Occipital lobe (tissue), 3 donors: ENCODE measurements at places on chromosomes 6 and 20.

DNA sequence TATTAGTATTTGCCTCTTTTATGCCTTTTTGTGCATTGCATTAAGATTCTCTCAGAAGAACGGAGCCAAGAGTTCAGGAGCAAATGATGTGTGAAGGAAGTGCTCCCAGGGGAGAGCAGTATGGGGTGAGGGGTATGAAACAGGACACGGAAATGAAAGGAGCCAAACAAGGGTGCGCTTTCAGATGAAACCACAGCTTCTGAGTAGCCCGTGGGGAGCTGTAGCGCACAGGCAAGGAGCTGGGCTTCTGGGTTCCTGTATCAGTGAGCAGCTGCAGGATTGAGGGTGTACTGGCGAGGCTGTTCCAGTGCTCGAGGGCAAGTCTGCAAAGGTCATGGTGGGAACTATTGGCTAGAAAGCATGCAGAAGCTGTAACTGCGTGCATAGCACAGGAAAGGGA, 25.4 kb downstream of the ANKEF1 start:
- no peak for DNase-seq

DNA sequence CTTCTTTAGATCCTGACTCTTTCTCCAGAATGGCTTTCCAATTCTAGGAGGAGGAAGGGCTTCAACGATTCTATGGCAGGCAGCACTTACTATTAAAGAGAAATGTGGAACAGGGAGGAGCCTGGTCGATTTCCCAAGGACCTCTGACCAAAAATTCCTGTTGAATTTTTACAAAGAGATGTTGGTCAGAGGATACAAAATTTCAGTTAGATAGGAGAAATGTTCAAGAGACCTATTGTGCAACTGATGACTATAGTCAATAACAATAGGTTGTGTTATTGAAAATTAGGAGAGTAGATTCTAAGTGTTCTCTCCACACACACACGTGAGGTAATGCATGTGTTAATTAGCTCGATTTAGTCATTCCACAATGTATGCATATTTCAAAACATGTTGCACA, 130.1 kb upstream of the TNFAIP3 start:
- no peak for DNase-seq

DNA sequence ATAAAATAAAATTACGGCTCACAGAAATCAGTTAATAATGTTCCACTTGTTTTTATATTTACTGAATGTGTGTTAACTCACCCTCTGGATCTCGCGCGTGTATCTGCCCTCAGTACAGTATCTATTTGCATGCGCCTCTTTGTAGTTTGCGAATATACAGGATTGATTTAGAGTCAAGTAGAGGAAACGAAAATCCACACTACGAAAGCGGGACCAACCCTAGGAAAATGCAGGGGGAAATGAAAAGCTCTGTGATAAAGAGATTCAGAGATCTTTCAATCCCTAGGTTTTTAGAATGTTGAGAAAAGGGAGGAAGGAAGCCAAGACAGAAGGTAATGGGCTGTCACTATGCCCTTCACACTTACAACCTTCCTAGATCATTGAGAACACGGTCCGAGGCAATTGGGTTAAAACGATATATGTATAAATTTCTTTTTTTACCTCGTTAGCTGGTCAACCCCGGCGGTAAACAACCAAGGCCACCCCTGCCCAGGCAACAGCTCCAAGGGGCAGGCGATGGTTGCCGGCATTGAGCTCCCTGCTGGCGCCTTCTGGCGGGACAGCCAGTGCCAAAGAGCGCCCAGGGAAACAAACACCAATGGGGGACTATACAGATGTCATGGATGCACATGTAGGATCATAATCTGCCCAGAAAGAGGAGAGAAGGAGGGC, 792 bp upstream of the FUT9 start:
- peak; percentile 79 for DNase-seq

DNA sequence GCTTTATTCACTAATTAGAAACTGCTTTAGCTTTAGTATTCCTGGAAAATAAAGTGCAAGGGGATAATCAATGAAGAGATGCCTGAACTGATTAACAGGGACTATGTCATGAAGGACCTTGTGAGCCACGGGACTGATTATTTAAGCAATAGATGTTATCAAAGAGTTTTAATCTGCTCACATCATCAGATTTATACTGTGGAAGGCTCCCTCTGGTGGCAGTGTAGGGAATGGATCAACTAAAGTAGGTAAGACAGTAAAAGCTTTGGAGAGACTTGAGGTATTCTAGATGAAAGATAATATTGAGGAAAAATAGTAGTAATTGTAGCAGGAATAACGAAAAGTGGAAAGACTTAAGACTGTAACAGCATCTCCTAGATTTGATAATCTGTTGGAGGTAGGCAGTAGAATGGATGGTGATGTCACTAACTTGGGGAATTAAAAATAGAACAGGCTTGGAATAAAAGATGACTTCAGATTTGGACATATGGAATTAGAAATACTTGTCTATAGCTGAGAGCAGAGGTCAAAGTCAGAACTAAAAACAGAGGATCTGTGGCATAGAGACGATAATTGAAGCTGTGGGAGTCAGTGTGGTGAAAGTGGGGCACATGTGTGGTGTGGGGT, 80.3 kb upstream of the HTR1E start:
- DNase-seq: no peak

GRCh38 chr20:3297079-3297378, 58.0 kb upstream of the SLC4A11 start:
- no peak for DNase-seq

DNA sequence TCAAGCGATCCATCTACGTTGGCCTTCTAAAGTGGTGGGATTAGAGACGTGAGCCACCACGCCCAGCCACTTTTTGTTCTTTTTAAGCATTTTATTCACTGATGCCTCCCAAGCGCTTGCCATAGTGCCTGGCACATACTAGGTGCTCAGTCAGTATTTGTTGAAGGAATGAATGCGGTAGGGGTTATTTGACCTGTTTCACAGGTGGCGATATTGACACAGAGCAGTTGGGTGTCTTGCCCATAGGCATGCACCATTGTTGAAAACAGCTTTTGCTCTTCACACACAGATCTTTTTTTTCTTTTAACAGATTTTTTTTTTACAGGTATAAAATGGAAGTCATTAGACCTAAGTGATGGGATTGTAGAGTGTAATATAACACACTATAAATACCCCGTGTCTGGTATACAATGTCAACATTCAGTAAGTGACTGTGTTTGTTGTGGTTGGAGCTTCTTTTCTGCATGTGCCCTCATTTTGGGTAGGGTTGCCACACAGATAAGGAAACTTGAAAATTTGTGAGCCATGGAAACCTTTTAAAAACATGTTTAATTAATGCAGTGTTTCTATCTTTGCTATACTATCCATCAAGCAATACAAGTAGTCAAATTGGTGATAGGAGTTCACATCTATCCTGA, 24.8 kb downstream of the RREB1 start:
- no peak for DNase-seq

GRCh38 chr6:156060013-156060412, 604.4 kb upstream of the NOX3 start:
- DNase-seq: no peak

- no peak for DNase-seq
Measured at GRCh38 chr6:35425284-35425683, 26.9 kb upstream of the FANCE start.
